ENCODE measurements at places on chromosomes 4 and X.

DNA sequence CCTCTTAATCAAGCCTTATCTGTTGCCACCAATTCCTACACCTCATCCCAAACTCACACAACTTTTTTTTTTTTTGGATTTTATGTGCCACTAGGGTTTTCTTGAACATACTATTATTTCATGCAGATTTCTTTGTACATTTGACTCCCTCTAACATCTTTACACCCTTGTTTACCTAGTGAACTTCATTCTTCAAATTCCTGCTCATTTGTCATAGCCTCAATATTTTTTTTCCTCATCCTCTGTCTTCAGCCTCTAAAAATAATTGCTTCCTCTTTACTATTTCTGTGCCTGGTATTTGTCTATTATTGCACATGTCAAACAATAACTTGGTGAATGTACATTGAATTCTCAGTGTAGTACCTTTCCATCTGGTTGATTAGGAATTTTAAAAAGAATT is 22.0 kb downstream of the NBDY start:
- DNase-seq: no peak

GRCh38 chr4:6439120-6439762 is 33.2 kb downstream of the PPP2R2C start:
- no peak for DNase-seq

DNA sequence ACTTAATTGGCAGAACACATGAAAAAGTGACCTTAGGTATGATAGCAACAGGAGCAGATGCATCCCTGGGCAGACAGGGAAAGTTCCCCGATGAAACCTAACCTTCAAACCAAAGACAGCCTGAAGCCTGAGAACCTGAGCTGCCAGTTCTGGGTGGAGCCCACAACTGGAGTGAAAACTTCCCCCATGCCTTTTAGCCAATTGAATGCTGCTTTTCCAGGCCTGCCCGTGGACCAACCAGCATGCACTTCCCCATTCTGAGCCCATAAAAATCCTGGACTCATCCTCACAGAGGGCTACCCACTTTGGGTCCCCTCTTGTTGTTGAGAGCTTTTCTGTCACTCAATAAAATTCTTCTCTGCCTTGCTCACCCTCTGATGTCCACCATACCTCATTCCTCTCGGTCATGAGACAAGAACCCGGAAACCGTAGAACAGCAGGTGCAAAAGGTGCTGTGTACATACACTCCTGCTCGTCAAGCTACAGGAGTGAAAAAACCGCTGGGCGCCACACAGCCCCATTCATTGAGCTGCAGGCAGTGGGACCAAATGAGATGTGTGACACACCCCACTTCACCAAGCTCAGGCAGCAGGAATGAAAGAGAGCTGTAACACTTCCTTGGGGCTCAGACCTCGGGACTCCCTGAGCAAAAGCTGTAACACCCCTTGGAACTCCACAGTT is 13.9 kb upstream of the SLC7A11 start:
- DNase-seq: no peak

DNA sequence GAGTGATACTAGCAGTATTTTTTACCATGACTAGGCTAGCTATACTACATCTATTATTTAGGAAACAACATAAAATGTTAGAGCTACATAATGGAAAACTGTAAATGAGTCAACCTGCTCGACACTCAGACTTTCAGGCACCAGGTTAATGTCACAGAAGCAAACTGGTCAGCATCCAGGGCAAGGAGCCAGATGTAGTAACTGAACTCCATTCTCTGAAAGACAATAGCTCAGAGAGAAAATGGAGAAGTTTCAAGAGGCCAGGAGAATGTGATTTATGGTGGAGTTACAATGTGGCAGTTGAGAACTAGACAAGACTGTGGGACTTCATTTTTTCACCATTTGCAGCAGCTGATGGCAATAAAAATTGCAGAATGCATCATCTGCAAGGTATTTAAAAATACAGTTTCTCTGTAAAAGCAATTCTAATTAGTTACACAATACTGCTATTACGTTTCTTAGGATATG is 342.7 kb upstream of the PABPC4L start:
- DNase-seq: no peak

DNA sequence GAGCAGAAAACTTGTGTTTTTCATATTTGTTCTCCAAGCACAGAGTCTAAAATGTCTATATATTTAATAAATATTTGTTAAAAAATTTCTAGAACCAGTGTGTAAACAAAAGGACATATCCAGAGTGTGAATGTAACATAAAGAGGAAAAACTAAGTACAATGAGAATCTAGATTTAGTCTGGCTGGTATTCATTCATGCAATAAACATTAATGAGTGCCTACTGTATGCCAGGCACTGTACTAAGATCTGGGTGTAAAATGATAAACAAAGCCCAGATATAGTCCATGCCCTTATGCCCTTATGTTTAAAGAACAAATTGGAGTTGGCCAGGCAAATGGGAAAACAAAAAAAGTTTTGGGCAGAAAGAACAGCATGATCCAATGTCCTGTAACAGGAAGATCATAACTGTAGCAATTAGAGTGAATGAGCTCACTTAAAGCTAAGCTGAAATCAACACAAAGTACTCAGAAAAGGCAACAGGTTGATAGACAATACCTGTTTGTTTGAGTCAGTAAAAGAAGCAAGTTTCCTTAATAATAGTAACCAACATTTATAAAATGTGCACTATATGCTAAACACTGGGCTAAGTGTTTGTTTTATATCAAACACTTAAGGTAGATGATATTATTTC is 1.3 kb upstream of the TMLHE start:
- DNase-seq: no peak

All from right cardiac atrium (tissue), 5 donors.